ENCODE measurements at places on chromosomes 2 and 18. TPM values are rescaled to one million over a fixed set of nuclear protein-coding genes. Genes with fewer than 3 reads are reported as not detected.

DNA sequence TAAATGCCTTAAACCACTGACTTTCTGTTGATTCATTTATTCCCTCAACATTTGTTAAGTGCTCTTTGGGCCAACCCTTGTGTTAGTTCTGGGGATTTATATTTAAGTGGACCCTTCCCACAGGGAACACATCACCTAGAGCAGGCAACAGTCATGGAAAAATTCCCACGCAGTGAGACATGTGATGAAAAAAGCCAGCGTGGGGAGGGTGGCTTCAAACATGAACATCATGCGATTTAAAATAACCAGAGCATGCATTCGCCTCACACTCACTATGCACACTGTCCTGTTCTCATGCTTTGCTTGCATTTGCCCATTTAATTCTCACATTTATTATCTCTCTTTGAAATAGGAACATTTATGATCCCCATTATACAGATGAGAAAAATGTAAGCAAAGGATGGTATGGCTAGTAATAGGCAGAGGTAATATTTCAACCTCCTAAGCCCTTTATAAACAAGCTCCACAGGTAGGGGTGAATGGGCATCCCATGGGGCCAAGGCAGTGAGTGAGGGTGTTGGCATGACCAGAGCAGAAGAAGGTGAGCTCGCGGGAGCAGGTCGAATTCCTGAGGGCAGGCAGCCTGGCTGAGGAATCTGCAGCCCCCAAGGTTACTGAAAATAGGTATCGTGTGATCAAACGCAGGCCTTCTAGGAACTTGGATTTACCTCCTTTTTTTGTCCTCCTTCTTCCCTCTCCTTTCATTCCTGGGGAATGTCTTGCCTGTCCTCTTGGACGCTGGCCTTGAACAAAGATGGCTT is 297.8 kb downstream of the MYCN start:
- peaks cover 5% of the 10 kb centered on the region for H3K36me3 ChIP-seq

CROCC2 gene
- not detected for total RNA-seq

- H3K4me3 ChIP-seq, result no peak overlapping the region
- H3K36me3 ChIP-seq, result no peaks in the 10 kb centered on the region
- no peak for DNase-seq
- H3K4me1 ChIP-seq, result no peaks in the 10 kb centered on the region
- H3K27ac ChIP-seq, result no peak overlapping the region
These were observed 130.3 kb downstream of the ARHGAP28 start for GRCh38 chr18:6859676-6860422.

DNA sequence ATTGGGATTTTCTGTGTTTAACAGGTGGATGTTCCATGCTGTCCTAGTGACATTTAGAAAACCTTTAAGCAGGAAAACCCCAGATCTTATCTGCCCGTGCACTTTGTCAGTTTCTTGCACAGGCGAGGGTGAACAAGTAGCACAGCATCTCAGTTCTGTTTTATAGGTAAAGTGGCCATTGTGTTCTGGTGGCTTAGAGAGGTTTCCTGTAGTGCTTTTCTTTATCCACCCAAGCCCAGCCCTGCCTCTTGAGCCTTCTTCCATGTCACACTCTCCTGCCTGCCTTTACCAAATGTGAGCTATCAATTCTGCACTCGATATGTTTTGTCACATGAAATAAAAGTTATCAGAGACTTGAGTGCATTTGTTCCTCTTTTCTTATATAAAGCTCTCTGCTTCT is 135.3 kb upstream of the NOSTRIN start:
- H3K36me3 ChIP-seq, result no peaks in the 10 kb centered on the region
- no peaks in the 10 kb centered on the region for H3K27me3 ChIP-seq
- H3K4me1 ChIP-seq, result peaks cover 20% of the 10 kb centered on the region
- no peak overlapping the region for H3K4me3 ChIP-seq
- no peak for DNase-seq

GRCh38 chr2:53646788-53647187 is 120.8 kb upstream of the CHAC2 start:
- no peaks in the 10 kb centered on the region for H3K27me3 ChIP-seq
- H3K4me1 ChIP-seq, result no peaks in the 10 kb centered on the region
- peaks cover 2% of the 10 kb centered on the region for H3K36me3 ChIP-seq
- no peak overlapping the region for H3K4me3 ChIP-seq
- DNase-seq, result no peak

GRCh38 chr18:61955644-61956043 is 62.8 kb upstream of the RNF152 start:
- H3K4me3 ChIP-seq, result no peak overlapping the region
- peaks cover 9% of the 10 kb centered on the region for H3K4me1 ChIP-seq
- no peak overlapping the region for H3K27ac ChIP-seq
- DNase-seq, result no peak

DNA sequence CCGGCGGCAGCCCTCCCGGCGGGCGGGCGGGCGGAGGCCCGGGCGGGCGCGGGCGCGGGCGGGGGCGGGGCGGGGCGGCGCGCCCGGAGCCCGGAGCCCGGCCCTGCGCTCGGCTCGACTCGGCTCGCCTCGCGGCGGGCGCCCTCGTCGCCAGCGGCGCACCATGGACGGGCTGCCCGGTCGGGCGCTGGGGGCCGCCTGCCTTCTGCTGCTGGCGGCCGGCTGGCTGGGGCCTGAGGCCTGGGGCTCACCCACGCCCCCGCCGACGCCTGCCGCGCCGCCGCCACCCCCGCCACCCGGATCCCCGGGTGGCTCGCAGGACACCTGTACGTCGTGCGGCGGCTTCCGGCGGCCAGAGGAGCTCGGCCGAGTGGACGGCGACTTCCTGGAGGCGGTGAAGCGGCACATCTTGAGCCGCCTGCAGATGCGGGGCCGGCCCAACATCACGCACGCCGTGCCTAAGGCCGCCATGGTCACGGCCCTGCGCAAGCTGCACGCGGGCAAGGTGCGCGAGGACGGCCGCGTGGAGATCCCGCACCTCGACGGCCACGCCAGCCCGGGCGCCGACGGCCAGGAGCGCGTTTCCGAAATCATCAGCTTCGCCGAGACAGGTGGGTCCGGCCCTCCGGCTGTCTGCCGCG is at the start of gene INHBB:
Gene INHBB, plus strand, starts transcription at position 111 of the 641 bp plus-strand sequence. Its CDS starts 53 bp downstream, at position 164.
- H3K36me3 ChIP-seq, result peaks cover 7% of the 10 kb centered on the region
- peaks cover 60% of the 10 kb centered on the region for H3K27me3 ChIP-seq
- peak within 1 kb of the TSS; percentile 92 for H3K4me3 ChIP-seq

DNA sequence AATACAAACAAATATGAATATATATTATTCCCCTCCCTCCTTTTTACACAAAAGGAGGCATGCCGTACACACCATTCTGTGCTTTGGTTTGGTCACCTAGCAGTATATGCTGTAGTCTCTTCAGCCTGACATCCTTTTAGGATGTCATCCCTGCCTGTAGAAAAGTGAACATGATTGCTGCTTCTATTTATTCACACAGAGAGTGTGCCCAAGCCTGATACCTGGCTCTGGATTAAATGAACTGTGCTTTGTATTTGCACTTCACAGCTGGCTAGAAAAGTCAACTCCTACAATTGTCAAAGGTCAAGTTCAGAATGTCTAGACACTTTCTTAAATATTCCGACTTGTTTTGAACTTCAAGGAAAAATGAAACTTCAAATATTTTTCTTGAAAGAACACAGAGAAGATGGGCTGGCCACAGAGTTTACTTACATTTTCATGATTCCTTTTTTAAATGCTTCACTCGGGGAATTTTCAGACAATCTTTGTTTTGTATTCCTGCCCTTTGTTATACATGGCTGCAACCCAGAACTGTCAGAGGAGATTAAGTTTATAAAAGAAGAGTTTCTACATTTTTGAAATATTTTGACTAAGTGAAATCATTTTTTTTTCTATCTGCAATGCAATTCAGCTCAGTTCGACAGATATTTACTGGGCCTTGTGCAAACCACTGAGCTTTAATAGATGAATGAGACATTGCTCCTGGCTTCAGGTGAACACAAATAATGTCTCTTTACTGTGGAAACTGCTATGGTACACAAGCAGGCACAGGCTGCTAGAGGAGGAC is 33.5 kb downstream of the DAPL1 start:
- no peak overlapping the region for H3K4me3 ChIP-seq
- H3K36me3 ChIP-seq, result peaks cover 7% of the 10 kb centered on the region
- H3K4me1 ChIP-seq, result no peaks in the 10 kb centered on the region
- peaks cover 24% of the 10 kb centered on the region for H3K27me3 ChIP-seq

ARHGAP15 gene
- total RNA-seq, result 277 TPM

DNA sequence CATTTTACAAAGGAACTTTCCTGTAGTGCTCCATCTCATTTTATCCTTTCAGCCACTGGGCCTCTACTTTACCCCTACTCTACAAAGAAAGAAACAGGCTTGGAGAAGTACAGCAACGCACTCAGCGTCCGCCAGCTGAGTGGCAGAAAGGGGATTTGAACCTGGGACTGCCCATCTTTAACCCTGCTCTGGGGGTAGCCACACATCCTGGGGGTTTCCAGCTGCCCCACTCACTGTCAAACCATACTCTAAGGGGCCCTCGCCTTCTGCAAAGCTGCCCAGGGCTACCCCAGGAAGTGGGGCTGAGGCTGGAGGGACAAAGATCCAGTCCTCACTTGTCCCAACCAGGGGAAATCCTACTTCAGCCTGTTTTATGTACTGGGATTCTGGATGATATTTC is 17.9 kb downstream of the HS1BP3 start:
- no peak overlapping the region for H3K27ac ChIP-seq
- DNase-seq, result no peak
- H3K4me1 ChIP-seq, result peaks cover 10% of the 10 kb centered on the region
- H3K36me3 ChIP-seq, result peaks cover 4% of the 10 kb centered on the region

GRCh38 chr2:25441353-25441752 is 99.6 kb upstream of the DNMT3A start:
- no peaks in the 10 kb centered on the region for H3K27me3 ChIP-seq
- H3K4me1 ChIP-seq, result no peaks in the 10 kb centered on the region
- no peak overlapping the region for H3K27ac ChIP-seq
- H3K4me3 ChIP-seq, result no peak overlapping the region
- peaks cover 3% of the 10 kb centered on the region for H3K36me3 ChIP-seq

DNA sequence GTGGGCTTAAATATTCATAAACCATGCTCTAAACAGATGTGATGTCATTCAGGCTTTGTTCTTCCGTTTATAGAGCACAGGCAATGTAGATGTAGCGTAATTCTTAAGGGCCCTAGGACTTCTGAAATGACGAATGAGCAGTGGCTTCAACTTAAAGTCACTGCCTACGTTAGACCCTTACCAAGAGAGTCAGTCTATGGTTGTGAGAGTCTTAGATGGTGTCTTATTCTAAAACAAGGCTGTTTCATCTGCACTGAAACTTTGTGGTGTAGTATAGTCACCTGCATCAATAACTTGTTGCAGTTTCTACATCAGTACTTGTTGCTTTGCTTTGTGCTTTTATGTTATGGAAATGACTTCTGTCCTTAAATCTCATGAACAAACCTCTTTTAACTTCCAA is 56.0 kb downstream of the PIK3C3 start:
- no peaks in the 10 kb centered on the region for H3K27me3 ChIP-seq
- peaks cover 12% of the 10 kb centered on the region for H3K4me1 ChIP-seq
- no peak overlapping the region for H3K4me3 ChIP-seq
- no peak overlapping the region for H3K27ac ChIP-seq
- DNase-seq, result no peak

DNA sequence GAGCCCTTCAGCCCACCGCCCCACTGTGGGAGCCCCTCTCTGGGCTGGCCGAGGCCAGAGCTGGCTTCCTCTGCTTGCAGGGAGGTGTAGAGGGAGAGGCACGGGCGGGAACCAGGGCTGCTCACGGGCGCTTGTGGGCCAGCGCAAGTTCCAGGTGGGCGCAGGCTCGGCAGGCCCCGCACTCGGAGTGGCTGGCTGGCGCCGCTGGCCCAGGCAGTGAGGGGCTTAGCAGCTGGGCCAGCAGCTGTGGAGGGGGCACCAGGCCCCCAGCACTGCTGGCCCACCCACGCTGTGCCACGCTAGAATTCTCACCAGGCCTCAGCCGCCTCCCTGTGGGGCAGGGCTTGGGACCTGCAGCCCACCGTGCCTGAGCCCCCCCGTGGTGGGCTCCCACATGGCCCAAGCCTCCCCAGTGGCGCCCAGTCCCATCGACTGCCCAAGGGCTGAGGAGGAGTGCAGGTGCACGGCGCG is 45.2 kb downstream of the SLC5A7 start:
- H3K4me1 ChIP-seq, result no peaks in the 10 kb centered on the region
- H3K4me3 ChIP-seq, result no peak overlapping the region
- H3K36me3 ChIP-seq, result no peaks in the 10 kb centered on the region
- H3K27me3 ChIP-seq, result no peaks in the 10 kb centered on the region
- no peak for DNase-seq

SKOR2 gene
- not detected for total RNA-seq

GRCh38 chr2:108634011-108634410 is 85.3 kb upstream of the RANBP2 start:
- peaks cover 2% of the 10 kb centered on the region for H3K36me3 ChIP-seq
- no peaks in the 10 kb centered on the region for H3K27me3 ChIP-seq
- H3K4me3 ChIP-seq, result no peak overlapping the region
- DNase-seq, result no peak
- peaks cover 56% of the 10 kb centered on the region for H3K4me1 ChIP-seq
- peak overlapping the region; percentile 96 for H3K27ac ChIP-seq

GRCh38 chr18:12849548-12849947 is 34.5 kb downstream of the PTPN2 start:
- H3K27ac ChIP-seq, result peak overlapping the region; percentile 75
- H3K27me3 ChIP-seq, result no peaks in the 10 kb centered on the region
- no peak overlapping the region for H3K4me3 ChIP-seq
- DNase-seq, result no peak
- peaks cover 41% of the 10 kb centered on the region for H3K4me1 ChIP-seq
- H3K36me3 ChIP-seq, result peaks cover 8% of the 10 kb centered on the region

- H3K27ac ChIP-seq, result no peak overlapping the region
- H3K4me1 ChIP-seq, result no peaks in the 10 kb centered on the region
- H3K27me3 ChIP-seq, result no peaks in the 10 kb centered on the region
- no peak overlapping the region for H3K4me3 ChIP-seq
- no peak for DNase-seq
- H3K36me3 ChIP-seq, result no peaks in the 10 kb centered on the region
These were observed 67.7 kb downstream of the FAM210A start for GRCh38 chr18:13658436-13659204.

DNA sequence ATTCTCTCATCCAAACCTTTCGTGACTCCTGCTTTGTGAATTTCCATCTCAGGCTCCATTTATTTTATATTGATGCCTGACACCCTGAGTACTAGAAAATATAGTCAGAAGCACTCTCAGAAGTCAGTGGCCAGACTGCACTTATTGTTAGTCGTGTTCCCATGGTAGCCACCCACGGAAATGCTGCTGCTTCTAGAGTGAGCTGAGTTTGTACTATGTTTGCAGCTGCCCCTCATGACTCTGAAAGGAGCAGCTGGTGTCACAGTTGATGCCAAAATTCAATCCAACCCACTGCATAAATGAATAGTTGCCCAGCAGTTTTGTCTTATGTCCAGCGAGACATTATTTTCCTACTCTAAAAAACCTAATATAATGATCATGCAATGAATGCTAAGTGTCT is 265.2 kb upstream of the SPHKAP start:
- H3K4me3 ChIP-seq, result no peak overlapping the region
- H3K27me3 ChIP-seq, result no peaks in the 10 kb centered on the region
- H3K27ac ChIP-seq, result no peak overlapping the region
- H3K4me1 ChIP-seq, result no peaks in the 10 kb centered on the region
- H3K36me3 ChIP-seq, result no peaks in the 10 kb centered on the region

BABAM2 gene
- total RNA-seq, result 44.8 TPM

GRCh38 chr2:96399342-96400048 is 63.9 kb downstream of the NCAPH start:
- H3K27ac ChIP-seq, result peak overlapping the region; percentile 81
- peaks cover 29% of the 10 kb centered on the region for H3K27me3 ChIP-seq
- no peak for DNase-seq
- no peak overlapping the region for H3K4me3 ChIP-seq

GRCh38 chr2:223800908-223801307 is 36.5 kb downstream of the AP1S3 start:
- H3K27ac ChIP-seq, result no peak overlapping the region
- peaks cover 9% of the 10 kb centered on the region for H3K4me1 ChIP-seq
- no peak overlapping the region for H3K4me3 ChIP-seq
- no peaks in the 10 kb centered on the region for H3K27me3 ChIP-seq
- H3K36me3 ChIP-seq, result peaks cover 3% of the 10 kb centered on the region

PLGLB1 gene
- total RNA-seq, result 5.9 TPM

FAP gene
- not detected for total RNA-seq
